ENCODE measurements at places on chromosomes 4 and X.

- no peak overlapping the region for H3K27ac ChIP-seq
- H3K4me3 ChIP-seq = no peak overlapping the region
- H3K36me3 ChIP-seq = no peaks in the 10 kb centered on the region
- peaks cover 14% of the 10 kb centered on the region for H3K4me1 ChIP-seq
- H3K27me3 ChIP-seq = no peaks in the 10 kb centered on the region
These were observed 81.0 kb downstream of the SORBS2 start for GRCh38 chr4:185730849-185731608.

GRCh38 chr4:12139296-12139695, 710.6 kb upstream of the HS3ST1 start:
- H3K27ac ChIP-seq = no peak overlapping the region
- no peaks in the 10 kb centered on the region for H3K27me3 ChIP-seq
- no peak overlapping the region for H3K4me3 ChIP-seq
- H3K36me3 ChIP-seq = no peaks in the 10 kb centered on the region

DNA sequence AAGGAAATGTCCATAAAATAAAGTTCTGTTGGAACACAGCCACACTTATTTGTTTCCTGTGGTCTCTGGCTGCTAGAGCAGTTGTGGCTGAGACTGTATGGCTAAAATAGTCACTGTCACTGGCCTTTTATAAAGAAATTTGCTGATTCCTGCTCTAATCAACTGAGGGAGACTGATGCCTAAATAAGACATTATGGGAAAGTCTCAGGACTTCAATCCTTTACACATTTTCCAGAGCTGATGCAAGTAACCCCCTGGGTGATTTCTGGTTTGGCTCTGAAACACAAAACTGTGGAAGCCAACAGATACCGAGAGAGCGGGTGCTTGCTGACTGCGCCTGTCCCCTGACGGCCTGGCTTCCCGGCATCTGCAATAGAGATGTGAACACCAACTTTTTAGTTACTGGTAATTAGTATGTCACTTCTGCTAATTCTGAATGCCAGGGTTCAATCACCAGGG, 64.0 kb downstream of the POLR2B start:
- H3K4me3 ChIP-seq = no peak overlapping the region
- peak overlapping the region; percentile 61 for H3K27ac ChIP-seq
- peaks cover 26% of the 10 kb centered on the region for H3K4me1 ChIP-seq

DNA sequence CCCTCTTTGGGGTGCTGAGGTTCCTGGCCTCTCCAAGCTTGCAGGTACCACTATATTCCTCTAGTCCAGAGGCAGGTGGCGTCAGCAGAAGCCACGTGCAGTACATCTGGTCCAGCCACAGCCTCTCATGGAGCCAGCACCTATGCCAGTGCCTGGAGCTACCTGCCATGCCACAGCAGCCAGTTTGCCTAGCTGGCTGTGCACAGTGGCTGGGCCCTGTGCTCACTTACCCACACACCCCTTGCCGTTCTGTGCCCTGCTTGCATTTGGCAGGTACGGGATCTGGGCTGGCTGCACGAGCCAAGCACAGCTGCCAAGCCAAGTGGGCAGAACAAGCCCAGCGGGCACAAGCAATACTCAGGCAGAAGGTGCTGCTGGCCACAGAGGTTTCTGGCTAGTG, 601.1 kb downstream of the EPHA5 start:
- H3K4me3 ChIP-seq = no peak overlapping the region
- no peak for DNase-seq
- H3K4me1 ChIP-seq = no peaks in the 10 kb centered on the region
- no peaks in the 10 kb centered on the region for H3K27me3 ChIP-seq
- no peaks in the 10 kb centered on the region for H3K36me3 ChIP-seq

DNA sequence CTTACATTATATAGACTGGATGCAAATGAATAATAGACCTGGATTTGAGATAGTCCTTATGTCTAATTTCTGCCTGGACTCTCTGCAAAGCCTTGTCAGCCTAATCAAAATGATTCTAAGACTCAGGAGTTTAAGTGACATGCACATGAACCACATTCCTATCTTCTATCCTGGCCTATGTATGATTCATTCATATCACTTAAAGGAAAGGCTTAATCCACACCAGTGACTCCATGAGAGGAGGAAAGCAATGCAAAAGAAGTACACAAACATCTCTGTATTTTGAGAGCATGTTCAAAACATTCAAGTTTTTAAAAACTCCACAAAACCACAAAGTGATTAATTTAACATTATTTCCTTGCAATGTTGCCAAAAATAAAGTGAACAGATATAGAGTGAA, 14.6 kb downstream of the AMOT start:
- H3K27me3 ChIP-seq = peaks cover 5% of the 10 kb centered on the region
- no peak for DNase-seq
- no peak overlapping the region for H3K4me3 ChIP-seq
- no peak overlapping the region for H3K27ac ChIP-seq

GRCh38 chrX:122464341-122464740, 719.7 kb upstream of the GRIA3 start:
- H3K36me3 ChIP-seq = no peaks in the 10 kb centered on the region
- H3K27me3 ChIP-seq = no peaks in the 10 kb centered on the region
- DNase-seq = no peak
- no peaks in the 10 kb centered on the region for H3K4me1 ChIP-seq
- no peak overlapping the region for H3K27ac ChIP-seq

Data from kidney (tissue), 22 donors.